Cortex of kidney (tissue), 1 donor: ENCODE measurements at places on chromosomes 7 and 10.

GRCh38 chr7:39271402-39271801, 293.7 kb downstream of the POU6F2 start:
- no peak for DNase-seq

DNA sequence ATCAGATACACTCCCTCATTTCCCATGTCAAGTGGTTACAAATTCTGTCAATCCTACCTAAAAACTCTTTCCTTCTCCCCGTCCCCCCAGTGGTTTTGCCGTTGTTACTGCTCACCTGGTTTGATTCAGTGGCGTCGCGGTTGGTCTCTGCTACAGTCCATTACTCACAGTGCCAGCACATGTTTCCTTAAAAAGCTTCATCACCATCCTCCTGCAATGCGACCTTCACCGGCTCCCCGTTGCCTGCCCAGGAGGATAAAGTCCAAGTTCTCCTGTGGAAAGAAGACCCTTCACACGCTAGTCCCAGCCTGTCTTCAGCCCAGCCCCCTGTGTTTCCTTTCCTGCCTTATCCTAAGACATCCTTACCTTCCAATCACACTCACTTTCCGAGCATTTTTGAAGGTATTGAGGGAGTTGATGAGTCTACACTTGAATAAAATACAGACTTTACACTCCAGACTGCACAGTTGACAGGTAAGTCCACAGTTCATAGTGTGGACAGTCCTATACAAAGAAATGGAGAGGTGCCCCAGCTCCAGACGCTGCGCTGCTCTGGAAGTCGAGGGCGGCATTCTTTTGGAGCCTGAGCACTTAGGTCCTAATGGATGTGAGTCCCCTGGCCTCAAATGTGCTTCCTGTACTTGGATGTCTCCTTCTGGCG, 3.4 kb upstream of the LARP4B start:
- no peak for DNase-seq

- no peak for DNase-seq
Observed at GRCh38 chr10:62748386-62748785, 56.1 kb upstream of the ADO start.

DNA sequence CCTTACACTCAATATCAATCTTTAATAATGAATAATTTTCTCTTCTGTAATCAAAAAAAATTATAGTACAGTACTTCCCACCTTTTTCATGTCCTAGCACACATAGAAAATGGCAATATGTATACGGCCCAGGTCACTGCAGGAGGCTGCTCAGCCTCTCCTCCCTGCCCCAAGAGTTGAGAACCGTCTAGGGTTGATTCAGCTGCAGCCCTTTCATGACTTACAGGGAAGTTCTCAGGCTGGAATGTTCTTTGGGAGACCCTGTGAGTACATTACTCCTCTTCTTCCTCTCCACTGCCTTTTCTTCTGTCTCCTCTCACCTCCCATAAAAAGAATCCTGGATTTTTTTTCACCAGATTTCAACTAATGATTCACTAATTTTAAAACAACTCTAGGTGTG, 180.0 kb downstream of the HDAC9 start:
- no peak for DNase-seq

GRCh38 chr10:108597031-108597430, 1326.3 kb downstream of the XPNPEP1 start:
- DNase-seq, result no peak

DNA sequence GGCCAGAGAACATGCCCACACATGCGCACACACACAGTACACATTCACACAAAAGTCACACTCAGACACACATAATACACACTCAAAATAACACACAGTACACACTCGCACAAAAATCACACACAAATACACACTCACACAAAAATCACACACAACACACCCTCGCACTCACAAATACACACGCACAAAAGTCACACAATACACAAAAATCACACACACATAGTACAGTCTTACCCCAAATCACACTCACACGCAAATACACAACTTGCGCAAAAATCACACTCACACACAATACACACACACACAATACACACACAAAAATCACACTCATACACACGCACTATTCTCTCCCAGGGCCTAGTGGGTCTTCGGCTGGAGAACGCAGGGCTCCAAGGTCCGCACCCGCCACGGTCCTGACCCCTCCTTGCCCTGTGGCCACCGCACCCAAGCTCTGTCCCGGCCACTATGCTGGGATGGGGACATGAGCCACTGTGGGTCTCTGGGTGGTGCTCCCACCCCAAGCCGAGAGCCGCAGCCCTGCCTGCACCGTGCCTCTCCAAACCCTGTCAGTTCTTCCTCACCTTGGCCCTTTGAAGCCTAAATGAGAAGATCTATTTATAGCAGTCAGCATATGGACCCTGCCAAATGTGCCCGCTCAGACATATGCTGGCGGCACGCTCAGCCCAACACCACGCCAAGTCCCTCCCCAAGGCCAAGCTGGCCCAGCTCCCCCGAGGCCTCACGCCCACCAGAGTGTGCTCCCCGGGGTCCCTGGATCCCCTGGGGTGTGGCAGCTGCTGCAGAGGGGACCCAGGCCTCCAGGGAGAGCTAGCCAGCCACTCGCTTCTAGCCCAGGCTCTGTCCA, 55.9 kb downstream of the ELFN1 start:
- no peak for DNase-seq

DNA sequence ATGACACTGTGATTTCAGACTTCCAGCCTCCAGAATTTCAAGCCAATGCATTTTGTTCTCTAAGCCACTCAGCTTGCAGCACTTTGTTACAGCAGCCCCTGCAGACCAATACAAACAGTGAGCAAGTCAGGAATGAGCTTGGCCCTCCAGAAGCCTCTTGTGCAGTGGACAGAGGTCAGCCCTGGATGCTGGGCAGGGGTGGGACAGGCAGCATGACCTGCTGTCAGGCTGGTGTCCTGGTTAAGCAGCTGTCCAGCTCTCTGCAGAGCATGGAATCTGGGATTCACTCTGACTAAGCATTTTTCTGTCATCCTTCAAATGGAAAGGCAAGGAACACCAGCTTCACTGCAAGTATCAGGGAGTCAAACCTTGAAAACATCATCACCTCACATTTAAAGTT, 85.5 kb upstream of the GDF10 start:
- no peak for DNase-seq

GRCh38 chr10:15369256-15370211, 1.6 kb downstream of the FAM171A1 start:
- no peak for DNase-seq

DNA sequence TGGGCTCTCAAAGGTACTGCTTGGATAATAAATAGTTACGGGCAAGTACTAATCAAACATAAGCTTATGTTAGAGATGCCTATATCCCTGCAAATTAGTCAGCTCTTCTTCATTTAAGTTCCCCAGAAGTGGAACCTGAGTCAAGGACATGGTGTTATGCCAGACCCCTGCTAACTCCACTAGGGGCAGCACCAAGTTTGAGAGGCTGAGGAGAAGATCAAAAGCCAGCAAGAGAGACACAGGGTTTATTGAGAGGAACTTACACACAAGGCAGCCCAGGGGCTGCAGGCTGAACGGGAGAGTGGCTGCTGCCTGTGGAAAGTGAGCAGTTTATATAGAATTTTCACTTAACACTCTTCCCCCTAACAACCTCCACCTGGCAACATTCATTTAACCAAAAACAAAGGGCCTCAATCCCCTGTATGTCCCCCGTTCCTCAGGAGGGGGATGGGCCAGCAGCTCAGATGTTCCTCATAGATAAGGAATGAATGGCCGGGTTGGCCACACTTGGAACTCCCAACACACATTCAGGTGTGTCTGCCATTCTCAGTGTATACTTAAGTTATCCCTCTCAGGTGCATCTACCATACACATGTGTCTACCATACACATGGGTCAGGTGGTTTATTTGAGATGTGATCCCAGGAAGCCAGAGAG, 62.6 kb upstream of the GHITM start:
- DNase-seq, result no peak

DNA sequence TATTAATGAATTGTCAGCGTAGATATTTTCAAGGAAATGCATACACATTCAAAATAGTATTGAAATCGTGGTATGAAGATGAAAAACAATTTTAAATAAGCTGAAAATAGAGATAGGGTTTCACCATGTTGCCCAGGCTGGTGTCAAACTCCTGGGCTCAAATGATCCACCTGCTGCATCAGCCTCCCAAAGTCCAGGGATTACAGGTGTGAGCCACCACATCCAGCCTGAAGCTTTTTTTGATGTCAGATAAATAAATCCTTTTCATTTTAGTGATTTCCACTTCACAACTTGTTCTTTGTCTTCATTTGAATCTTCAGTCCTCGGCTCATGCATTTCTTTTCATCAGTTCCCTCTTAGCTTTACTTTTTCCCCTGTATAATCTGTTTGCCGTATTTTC, 4.6 kb downstream of the CDK13 start:
- no peak for DNase-seq

- DNase-seq, result no peak
Observed at GRCh38 chr7:30226614-30227268, 57.7 kb upstream of the ZNRF2 start.

GRCh38 chr10:59517341-59517899, 155.1 kb upstream of the FAM13C start:
- no peak for DNase-seq

GRCh38 chr10:77385315-77385714, 252.3 kb downstream of the KCNMA1 start:
- no peak for DNase-seq

- DNase-seq, result no peak
Observed at GRCh38 chr7:39349452-39350123, 216.6 kb upstream of the YAE1 start.

DNA sequence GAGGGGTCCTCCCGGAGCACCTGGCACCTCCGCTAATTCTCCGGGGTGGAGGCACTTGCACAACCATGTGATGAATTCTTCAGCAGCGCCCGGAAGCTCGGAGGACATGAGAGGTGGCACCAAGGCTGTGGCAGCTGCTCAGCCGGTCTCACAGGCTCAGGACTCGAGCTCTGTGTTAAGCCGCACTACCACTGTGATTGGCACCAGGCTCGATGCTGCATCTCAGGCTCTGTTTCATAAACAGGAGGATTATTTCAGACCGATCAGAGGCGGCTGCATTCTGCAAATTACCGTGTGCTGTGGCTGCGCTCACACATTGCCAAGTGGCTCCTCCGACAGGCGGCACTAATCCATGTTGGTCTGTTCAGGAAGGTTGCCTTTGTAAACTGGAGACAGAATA, 495.2 kb downstream of the DNAJB6 start:
- DNase-seq, result no peak
